ENCODE measurements at places on chromosomes 12 and 14. TPM values are rescaled to one million over a fixed set of nuclear protein-coding genes. Genes with fewer than 3 reads are reported as not detected.

DNA sequence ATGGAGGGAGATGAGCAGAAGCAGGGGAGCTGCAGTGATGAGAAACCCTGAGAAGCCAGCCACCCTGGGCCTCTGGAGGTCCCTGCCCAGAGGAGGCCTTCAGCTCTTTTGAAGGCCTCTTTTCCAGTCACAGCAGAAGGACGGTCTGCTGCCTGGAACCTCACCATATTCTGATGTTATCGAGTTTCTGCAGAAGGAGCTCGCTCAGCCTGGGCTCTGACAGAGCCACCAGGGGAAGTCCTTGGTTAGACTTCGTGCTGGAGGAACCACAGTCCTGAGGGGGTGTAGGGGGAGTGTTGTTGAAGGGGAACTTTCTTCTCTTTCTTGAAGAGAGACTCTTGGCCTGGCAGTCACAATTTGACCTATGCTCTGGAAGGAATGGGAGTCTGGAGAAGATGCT, 25.1 kb upstream of the BATF start:
- DNase-seq: no peak

The EPYC gene
- total RNA-seq: not detected

GRCh38 chr12:62522984-62523383, 56.4 kb downstream of the MON2 start:
- DNase-seq: no peak

The TRMT61A gene
- total RNA-seq: 16.0 TPM

- peak; percentile 49 for DNase-seq
Measured at GRCh38 chr14:105074601-105075053, 9.4 kb upstream of the GPR132 start.

GRCh38 chr12:31019561-31019960, 54.1 kb upstream of the DDX11 start:
- no peak for DNase-seq

GRCh38 chr14:68173227-68173972, 353.8 kb downstream of the RAD51B start:
- no peak for DNase-seq

DNA sequence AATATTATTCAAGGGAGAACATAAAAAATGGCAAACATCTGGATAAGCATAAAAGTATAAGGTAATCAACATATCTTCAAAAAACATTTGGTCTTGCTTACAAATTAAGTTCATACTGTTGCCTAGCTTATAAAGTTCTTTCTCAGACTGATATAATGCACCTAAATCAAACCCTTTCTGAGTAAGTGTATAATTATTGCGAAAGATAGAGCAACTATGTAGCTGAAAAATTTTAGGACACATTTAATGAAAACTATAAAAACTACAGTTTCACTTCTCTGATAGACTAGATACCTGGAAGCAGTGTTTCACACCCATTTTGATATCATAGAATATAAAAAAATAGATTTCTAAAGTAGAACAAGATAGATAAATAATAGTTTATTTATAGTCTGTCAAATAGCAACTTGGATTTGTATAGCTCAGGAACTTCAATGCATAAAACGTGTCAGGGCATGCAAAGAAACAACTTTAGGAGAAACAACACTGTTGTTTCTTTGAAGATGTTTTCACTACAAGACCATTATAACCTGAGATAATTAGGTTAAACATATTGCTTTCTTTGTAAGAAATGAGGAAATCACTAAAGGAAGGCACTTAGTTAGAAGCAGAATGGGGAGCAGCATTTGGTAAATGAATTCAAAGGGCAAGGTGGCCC, 7.6 kb downstream of the CLECL1 start:
- no peak for DNase-seq

The LAG3 gene
- 1.3 TPM for total RNA-seq

The KRT86 gene
- 1.3 TPM for total RNA-seq

DNA sequence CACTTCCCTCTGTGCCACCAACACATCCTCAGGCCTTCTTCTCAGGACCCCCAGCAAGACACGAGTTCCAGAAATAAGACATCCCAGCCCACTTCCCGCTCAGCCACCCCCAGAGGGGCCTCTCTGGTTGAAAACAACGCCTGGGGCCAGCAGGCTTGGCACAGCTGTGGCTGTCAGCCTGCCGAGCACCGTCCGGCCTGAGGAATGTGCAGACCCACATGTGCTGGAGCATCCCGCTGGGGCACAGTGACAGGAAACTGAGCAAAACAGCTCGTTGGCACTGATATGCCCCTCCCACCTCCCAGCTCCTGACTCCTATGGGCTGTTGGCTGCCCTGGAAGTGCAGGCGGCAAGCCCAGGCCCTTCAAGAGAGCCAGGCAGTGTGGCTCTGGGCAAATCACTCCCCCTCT, 1.4 kb downstream of the SYNE3 start:
- DNase-seq: peak; percentile 77

The SAMD15 gene
- total RNA-seq: 6.2 TPM

GRCh38 chr12:46699986-46700385, 125.8 kb downstream of the SLC38A4 start:
- no peak for DNase-seq

DNA sequence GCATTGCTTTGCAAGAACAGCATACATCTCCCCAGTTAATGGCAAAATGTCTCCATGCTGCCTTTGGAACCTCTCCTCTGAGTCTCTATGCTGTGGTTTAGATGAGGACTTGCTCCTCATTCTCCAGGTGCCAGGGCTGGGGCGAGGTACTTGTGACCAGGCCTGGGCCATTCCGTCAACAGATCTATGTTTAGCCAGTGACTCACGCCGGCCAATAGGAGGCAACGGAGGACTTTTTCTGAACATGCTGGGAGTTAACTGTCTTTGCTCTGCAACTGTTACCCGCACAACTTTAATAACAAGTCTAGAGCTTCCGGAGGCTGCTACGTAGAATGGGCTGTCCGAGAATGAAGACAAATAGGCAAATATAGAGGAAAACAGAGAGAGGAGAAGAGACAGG, 214.2 kb downstream of the GLT1D1 start:
- no peak for DNase-seq

The SYNE2 gene
- total RNA-seq: 461 TPM

GRCh38 chr12:75685617-75686225, 174.3 kb upstream of the KRR1 start:
- DNase-seq: no peak

GRCh38 chr12:106594447-106594846, 11.6 kb downstream of the RFX4 start:
- DNase-seq: no peak

Data from kidney (tissue), 22 donors.